GOT3 (cell line): ENCODE measurements at places on chromosomes 12 and 14.

DNA sequence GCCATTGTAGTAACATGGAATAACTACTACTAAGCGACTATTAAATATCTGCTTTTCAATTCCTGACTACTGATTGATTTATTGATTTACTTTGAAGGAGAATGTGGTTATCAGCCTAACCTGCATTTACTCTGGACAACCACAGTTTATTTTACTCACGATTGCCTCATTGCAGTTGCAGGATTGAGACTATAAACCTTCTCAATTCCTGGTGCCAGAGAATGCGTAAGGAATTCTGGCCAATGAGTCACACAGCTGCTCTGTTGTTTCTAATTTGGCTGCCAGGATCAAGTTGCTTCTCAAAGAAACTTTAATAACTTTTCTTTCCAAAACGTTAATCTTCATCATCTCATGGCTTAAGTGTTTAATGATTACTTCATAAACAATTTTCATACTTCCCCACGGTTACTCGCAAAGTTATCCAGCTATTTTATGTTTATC, 13.1 kb upstream of the TMTC1 start:
- no peak for DNase-seq

- DNase-seq, result no peak
These were observed 55.1 kb upstream of the FRMD6 start for GRCh38 chr14:51596488-51597117.

- DNase-seq, result no peak
These were observed 977.2 kb upstream of the USP15 start for GRCh38 chr12:61282790-61283575.

GRCh38 chr14:24315807-24316596, 4.7 kb downstream of the LTB4R start:
- no peak for DNase-seq

GRCh38 chr14:34407951-34408350, 54.1 kb downstream of the SPTSSA start:
- DNase-seq, result no peak

- no peak for DNase-seq
These were observed 142.8 kb downstream of the BTG1 start for GRCh38 chr12:92002673-92003382.

GRCh38 chr12:41920355-41920754, 224.3 kb downstream of the GXYLT1 start:
- DNase-seq, result no peak

- no peak for DNase-seq
These were observed 209.7 kb downstream of the PRKD1 start for GRCh38 chr14:29717901-29718300.

- no peak for DNase-seq
These were observed 5.1 kb downstream of the KRT85 start for GRCh38 chr12:52362118-52362726.

DNA sequence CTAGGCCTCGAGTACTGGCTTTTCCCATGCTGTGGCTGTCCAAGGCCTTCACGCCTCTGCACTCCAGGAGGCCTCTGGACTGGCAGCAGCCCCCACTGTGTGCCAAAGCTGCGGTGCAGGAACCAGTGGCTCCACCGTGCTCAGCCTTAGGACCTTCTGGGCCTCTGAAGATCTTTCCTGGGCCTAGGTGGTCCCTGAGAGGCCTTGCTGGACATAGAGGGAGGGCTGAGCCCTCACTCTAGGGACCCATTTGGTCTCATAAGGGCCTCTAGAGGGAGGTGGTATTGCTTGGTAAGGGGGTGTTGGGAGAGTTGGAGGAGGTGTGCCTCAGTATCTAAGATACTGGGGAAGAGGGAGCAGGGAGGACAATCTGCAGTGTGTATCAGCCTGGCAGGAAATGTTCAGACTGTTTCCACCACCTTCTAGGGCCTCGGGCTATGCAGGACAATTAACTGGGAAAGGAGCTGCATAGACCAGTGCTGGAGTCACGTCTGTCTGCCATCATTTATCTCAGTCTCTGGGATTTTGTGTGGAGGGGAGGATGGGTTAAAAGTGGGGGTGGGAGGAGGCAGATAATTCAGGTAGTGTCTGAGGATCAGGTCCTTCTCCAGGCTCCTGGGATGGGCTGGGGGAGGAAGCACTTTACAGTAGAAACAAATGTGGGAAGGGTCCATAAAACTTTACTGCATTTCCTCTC, 2.9 kb downstream of the HOXC5 start:
- no peak for DNase-seq
